ENCODE measurements at places on chromosomes 12 and 14. TPM values are rescaled to one million over a fixed set of nuclear protein-coding genes. Genes with fewer than 3 reads are reported as not detected.

DNA sequence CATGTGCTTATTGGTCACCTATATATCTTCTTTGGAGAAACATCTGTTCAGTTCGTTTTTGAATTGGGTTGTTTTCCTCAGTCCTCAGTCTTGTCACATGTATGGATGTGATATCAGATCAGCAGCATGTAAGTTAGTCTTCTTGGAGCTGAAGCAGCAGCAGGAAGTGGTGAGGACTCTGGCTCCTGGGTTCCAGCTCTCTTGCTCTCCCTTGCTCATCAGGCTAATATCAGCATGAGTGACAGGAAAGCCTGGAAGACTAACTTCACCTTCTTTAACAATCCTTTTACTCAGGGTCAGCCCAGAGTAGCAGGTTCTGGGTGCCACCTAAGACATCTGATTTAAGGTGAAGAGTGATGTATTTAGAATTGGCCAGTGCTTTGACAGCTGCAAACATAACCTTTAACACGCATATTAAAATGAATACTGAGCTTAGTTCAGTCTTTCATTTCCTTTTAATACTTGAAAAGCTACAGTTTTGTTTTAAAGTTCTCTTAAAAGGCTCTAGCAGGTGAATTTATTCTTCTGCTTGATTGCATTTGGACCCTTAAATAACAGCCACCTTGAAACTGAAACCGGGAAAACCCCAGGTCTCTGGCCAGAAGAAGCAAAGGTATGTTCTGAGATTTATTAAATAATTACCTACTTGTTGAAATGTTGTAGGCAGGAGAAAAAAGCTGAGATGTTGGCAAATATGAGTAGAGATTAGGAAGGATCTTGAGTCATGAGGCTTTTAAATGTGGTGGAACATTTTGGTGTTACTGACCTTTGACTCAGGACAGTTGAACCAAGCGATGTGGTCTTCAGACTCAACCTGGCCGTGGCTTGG lies 54.3 kb downstream of the DRAM1 start:
- no peak for DNase-seq

GRCh38 chr12:26346736-26347135 lies 151.4 kb downstream of the SSPN start:
- no peak for DNase-seq

- no peak for DNase-seq
Measured at GRCh38 chr14:100715332-100715731, 11.4 kb upstream of the DLK1 start.

DNA sequence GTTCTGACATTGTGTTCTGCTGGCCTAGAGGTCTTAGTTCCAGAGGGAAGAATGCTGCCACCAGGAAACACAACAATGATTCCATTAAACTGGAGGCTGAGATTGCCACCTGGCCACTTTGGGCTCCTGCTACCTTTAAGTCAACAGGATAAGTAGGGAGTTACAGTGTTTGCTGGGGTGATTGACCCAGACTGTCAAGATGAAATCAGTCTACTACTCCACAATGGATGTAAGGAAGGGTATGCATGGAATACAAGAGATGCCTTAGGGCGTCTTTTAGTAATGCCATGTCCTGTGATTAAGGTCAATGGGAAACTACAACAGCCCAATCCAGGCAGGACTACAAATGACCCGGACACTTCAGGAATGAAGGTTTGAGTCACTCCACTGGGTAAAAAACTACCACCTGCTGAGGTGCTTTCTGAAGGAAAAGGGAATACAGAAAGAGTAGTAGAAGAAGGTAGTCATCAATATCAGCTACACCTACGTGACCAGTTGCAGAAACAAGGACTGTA lies 852.6 kb downstream of the LRFN5 start:
- DNase-seq, result no peak

- no peak for DNase-seq
Measured at GRCh38 chr14:71595441-71595840, 336.8 kb upstream of the RGS6 start.

GRCh38 chr14:93219103-93219726 lies 12.2 kb downstream of the UBR7 start:
- no peak for DNase-seq

RPL10L gene
- not detected for total RNA-seq

CACNA1C gene
- total RNA-seq, result 127 TPM

ABCC9 gene
- total RNA-seq, result 44.6 TPM

C12orf54 gene
- not detected for total RNA-seq

AICDA gene
- total RNA-seq, result 0.10 TPM

Data from left cardiac atrium (tissue), 4 donors.